Activated naive CD4-positive, alpha-beta T cell (primary cell): ENCODE measurements at places on chromosomes 12 and 14.

- no peak for DNase-seq
Measured at GRCh38 chr12:12474471-12474928, 88.2 kb downstream of the DUSP16 start.

- DNase-seq = no peak
Measured at GRCh38 chr12:31749024-31749704, 20.3 kb upstream of the AMN1 start.

- no peak for DNase-seq
Measured at GRCh38 chr12:601976-602699, 61.1 kb downstream of the NINJ2 start.

DNA sequence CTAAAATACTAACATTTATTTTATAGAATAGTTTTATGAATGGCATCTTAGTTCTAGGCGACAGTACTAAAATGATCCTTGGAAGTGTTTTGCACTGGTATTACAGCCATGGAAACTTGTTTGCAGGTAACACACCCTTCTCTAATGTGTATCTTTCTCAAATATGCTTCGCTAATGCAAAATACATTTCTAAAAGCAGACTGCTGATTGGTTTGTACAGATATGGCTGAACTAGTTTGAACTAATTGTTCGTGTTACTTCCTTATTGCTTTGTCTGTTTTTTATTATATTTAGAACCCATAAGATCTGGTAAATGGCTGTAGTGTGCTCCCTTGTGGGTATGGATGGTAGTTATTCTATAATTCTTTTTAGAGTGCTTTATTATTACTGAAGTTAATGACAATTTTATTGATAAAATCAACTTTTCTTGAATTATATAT is 53.0 kb downstream of the ATF7IP start:
- DNase-seq = no peak

DNA sequence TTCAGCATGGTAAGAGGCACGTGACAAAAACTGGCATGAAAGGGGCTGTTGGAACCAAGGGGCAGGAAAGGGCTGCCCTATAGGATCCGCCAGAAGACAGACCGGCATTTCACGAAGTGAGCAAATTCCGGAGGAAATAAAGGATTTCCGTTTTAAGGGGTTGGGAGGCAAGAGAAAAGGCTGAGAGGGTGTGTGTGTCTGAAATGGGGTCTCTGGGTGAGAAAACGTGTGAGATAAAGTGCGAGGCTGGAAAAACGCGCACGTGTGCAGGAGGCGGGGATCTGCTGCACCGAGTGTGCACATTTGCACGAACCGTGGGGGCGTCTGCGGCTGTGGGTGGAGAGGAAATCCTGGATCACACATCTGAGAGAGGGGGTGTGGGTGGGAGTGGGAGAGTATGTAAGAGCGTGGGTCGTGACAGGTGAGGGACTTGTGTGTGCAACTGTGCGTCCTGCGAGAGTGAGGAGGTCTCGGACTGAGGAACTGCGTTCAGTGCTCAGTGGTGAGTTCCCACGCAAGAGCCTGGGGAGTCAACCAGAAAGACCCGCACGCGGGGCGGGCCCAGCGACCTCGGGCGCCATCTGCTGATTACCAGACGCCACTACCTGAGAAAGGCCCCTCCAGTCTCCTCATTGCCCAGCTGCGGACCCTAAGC is 37.0 kb upstream of the P2RX7 start:
- DNase-seq = peak; percentile 45
